ENCODE measurements at places on chromosomes 11 and 22.

GRCh38 chr11:115808351-115808940 is 304.2 kb upstream of the CADM1 start:
- no peak for DNase-seq

- DNase-seq = no peak
Observed at GRCh38 chr11:26063915-26064314, 268.0 kb upstream of the ANO3 start.

DNA sequence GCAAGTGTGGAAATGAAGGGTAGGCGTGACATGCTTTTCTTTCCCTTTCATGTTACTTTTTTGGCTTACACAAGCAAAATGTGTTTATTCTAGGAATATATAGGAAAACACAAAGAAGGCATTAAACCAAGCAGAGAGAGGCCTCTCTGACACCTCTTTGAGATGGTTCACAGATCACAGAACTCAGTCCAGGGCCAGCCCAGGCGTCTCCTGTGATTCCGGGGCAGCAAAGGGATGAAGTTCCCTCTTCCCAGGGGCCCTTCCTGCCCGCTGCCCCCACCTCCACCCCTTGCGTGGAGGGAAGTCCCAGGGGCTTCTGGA is 78.0 kb downstream of the CACNA1I start:
- DNase-seq = no peak

- DNase-seq = no peak
Observed at GRCh38 chr22:46421267-46421666, 85.8 kb downstream of the TRMU start.

DNA sequence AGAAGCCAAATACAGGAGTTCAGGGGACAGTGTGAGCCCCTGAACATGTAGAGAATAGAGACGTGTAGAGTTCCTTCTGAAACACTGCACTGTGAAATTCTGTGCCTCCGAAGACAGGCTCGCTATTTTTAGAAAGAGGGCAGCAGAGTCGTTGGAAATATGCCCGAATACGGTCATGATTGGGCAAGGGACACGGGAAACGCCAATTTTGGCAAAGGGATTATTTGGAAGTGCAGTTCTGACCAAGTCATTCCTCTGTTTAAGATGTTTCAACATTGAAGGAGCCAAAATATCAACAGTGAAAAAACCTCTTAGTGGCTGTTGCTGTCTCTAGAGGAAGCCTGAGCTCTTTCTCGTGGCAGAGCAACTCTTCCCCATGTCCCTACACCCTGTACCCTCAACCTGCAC is 9.5 kb upstream of the CBX6 start:
- DNase-seq = no peak
